Right renal pelvis (tissue), 4 donors: ENCODE measurements at places on chromosomes 16 and 17. TPM values are rescaled to one million over a fixed set of nuclear protein-coding genes. Genes with fewer than 3 reads are reported as not detected.

- no peak for DNase-seq
Observed at GRCh38 chr16:54579106-54579728, 292.6 kb upstream of the IRX3 start.

DNA sequence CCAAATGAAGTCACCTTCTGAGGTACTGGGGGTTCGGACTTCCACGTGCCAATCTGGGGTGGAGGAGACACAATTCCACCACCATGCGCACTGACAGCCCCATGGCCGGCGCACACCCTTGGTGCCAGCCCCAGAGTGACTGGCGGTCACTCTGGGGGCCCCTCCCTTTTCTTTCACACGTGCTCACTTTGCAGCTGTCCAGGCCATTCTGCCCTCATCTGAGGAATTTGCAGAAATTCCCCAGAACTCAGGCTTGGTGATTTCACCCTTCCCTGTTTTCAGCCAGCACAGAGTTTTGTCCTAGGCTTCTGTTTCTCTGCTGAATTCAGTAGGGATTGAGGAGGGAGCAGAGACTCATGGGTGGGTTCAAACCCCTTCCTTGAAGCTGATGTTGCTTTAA lies 54.8 kb downstream of the CDRT4 start:
- no peak for DNase-seq

GRCh38 chr16:68069511-68070248 lies 15.5 kb upstream of the NFATC3 start:
- no peak for DNase-seq

GRCh38 chr17:69335058-69335457 lies 8.1 kb upstream of the ABCA5 start:
- DNase-seq: no peak

GRCh38 chr17:27318633-27319032 lies 24.7 kb downstream of the WSB1 start:
- no peak for DNase-seq

- DNase-seq: no peak
Observed at GRCh38 chr17:9205520-9206409, 184.5 kb downstream of the NTN1 start.

GRCh38 chr16:13873835-13874438 lies 46.0 kb upstream of the ERCC4 start:
- peak; percentile 43 for DNase-seq

GRCh38 chr16:9465161-9465560 lies 373.7 kb downstream of the HAPSTR1 start:
- no peak for DNase-seq

GRCh38 chr17:59962739-59963318 lies 1.7 kb downstream of the RNFT1 start:
- no peak for DNase-seq

- DNase-seq: no peak
Observed at GRCh38 chr17:17363638-17364337, 60.6 kb downstream of the NT5M start.

DNA sequence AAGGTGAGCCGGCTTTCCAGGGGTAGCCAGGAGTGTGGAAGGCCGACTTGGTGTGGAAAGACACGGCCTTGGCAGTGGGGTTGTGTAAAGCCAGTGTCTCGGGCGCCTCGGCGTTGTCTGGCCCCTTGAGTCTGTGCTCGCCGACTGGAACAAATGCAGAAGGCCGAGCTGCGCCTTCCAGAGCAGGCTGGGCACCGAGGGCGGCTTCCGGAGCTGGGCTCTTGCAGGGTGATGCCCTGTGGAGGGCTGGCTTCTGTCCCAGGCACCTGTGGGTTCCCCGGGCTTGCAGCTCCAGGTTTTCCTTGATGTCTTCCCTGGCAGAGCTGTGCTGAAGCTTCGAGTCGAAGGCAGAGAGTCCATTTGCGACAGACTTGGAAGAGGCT lies 8.0 kb downstream of the ZNF750 start:
- no peak for DNase-seq

DNA sequence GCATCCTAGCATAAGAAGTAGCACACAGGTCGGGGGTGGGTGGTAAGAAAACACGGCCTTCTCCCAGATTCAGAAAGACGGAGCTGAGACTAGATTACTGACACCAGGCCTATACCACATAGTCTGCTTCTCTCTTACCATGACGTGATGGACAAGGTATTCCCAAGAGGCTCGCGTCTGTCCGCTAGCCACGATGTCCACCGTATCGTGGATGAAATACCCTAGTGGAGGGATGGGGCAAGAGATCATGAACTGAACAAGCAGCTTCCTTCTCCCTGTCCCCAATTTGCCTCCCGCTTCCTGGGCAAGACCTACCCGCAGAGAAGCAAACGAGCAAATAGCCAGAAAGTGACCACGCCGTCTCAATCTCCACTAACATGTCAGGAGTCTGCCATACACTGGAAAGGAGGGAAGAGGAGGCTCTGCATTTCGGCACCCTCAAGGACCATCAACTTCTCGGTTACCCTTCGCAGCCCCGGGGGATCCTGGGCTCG lies 820 bp downstream of the TLCD1 start:
- no peak for DNase-seq

The TBX21 gene
- 0.05 TPM for polyA plus RNA-seq

GRCh38 chr17:50684288-50684611 lies 23.5 kb downstream of the ANKRD40 start:
- no peak for DNase-seq

DNA sequence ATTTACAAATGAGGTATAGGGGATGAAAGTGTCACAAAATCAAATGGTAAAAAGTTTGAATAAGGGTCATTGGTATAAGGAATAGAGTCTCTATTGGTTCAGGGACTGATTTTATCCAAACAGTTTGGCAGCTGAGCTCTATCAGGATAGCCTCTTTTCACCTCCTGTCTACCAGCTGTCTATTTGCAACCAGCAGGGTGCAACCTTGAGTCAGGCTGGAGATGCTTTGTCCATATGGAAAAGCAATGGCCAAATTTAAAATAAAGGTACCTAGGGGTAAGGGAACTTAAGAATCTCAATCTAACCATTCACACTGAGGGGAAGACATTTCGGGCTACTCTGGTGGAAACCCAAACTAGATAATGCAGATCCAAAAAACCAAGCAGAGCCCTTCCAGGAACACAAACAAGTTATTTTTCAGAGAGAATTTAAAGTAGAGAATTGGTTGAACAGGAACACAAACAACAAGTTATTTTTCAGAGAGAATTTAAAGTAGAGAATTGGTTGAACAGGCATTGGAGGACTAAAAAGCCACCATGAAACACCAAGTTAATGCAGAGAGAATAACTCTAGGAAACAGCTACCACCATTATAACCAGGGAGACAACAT lies 12.6 kb upstream of the CA10 start:
- no peak for DNase-seq

GRCh38 chr16:10594312-10594950 lies 14.0 kb upstream of the EMP2 start:
- DNase-seq: no peak

DNA sequence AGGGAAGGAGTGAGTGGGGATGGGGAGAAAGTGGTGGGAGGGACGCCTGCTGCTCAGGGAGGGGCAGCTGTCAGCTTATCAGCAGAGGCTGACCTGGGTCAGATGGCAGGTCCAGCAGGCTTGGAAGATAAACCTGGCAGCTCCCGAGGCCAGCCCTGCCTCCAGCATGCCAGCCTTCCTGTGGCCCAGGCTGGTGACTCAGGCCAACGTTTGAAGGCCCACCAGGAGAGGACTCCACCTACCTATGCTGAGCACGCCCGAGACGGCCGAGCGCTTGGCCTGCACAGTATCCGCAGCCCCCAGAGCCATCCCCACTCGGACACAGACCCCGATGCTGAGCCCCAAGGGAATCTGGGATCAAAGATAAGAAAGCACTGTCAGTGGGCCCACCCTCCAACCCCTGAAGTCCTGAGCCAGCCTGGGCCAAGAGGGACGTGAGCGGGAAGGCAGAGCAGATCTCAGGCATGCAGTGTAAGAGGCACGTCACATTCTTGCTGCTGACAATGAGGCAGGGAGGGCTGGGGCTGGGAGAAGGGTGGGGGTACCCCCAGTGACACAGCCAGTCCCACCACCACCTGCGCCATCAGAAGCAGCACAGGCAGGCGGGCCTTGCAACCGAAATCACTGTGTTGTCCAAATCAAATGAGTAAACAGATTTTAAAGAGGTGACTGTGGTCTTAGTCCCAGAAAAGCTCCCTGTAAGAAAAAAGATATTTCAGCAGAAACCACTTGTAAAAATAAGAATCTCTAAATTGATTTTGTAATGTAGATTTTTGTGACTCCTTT lies 12.4 kb downstream of the SLC47A2 start:
- no peak for DNase-seq

- no peak for DNase-seq
Observed at GRCh38 chr17:65173284-65173793, 36.2 kb downstream of the RGS9 start.

The KRT15 gene
- 2.9 TPM for polyA plus RNA-seq

- DNase-seq: no peak
Observed at GRCh38 chr17:72920513-72920912, 172.0 kb downstream of the SLC39A11 start.

DNA sequence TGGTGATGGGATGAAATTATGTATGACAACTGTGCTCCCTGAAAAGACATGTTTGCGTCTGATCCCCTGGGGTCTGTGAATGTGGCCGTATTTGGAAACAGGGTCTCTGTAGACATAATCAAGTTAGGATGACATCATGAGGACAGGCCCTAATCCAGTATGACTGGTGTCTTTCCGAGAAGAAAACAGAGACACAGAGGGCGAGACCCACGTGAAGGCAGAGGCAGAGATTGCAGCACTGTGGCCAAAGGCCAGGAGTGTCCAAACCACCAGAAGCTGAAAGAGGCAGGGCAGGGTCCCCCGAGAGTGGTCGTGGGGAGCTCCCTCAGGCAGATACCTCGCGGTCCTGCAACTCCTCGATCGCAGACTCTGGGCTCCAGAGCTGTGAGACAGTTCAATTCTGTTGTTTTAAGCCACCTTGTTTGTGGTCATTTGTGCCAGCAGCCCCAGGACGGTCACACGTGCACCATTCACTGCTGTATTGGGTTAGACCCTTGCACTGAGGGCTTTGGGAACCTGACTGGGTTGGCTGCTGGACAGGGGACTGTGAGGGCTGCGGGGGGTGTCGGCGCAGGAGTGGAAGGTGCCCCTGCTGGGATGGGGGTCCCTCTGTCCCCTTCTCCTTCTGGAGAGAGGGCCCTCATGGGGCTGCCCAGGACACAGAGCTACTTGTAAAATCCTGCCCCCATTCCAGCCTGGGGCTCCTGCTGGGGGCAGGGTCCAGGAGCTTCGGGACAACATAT lies 27.7 kb downstream of the METRNL start:
- no peak for DNase-seq

GRCh38 chr17:44010966-44011647 lies 3.7 kb downstream of the TMEM101 start:
- no peak for DNase-seq

The KIF18B gene
- 11.0 TPM for polyA plus RNA-seq

The GJD3 gene
- polyA plus RNA-seq: not detected

The STH gene
- not detected for polyA plus RNA-seq

GRCh38 chr17:45090711-45091110 lies 29.6 kb downstream of the NMT1 start:
- no peak for DNase-seq

GRCh38 chr16:844638-845350 lies 44.3 kb upstream of the GNG13 start:
- DNase-seq: no peak

DNA sequence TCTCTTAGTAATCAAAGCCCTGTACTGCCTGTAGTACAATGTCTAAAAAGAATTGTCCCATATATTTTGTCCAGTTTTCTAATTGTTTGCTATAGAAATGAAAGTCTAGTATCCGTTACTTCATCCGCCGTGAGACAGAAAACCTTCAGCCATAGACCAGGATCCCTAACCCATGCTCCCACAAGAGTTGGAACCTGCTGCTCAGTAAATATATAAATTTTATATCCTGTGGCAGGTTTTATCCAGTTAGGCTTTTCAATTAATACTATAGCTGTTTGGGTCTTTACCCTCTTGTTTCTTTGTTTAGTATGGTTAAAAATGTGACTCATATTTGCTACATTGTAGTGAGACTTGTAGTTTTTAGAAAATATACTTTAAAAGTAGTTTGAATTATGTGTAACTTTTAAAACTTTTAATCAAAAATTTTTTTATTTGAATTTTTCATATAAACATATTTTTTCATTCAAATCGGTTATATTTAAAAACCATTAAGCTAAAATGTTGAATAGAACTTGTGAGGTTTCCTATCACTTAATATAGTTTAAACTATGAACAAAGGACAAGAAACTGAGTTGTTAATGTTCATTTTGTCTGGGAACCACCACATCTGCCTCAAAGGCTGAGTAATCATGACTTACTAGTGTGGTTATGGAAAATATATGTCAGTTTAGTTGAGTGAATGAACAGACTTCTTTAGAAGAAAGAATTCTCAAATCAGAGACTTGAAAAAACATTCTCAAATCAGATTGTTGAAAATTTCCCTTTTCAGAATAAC lies 54.8 kb downstream of the VMP1 start:
- DNase-seq: no peak

DNA sequence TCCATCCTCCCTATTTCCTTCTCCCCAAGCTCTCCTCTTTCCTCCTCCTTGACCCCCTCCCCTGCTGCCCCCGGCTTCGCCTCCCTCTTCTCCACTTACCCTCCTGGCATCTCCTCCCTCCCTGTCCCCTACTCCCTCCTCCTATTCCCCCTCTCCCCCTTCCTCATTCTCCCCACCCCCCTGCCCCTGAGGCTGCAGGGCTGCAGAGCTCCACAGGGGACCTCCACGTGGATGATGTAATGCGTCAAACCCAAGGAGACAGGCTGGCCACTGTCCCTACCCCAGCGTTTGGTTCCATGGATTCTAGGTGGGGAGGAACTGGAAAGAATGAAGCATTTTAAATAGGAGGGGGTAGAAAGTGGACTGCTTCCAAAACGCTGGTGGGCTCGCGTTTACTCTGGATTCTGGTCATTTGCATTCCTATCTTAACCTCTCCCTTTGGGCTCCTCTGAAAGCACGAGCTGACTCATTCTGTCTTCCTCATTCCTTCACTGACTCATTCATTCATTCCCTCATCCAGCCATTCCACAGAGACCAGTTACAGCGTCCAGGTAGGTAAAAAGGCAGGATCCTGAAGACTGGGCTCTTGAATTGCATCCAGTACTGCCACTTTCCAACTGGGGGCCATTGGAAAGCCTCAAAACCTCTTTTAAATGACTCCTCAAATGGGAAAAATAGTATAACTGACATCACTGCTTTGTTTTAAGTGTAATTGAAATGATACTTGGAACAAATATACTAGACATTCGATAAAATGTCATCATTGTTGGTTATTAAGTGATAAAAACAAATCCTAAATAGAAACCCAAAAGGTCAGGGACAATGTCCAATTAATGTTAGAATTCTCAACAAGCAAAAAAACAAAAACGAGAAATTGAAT lies 943 bp upstream of the COTL1 start:
- no peak for DNase-seq

- no peak for DNase-seq
Observed at GRCh38 chr17:27579897-27580321, 51.1 kb upstream of the LGALS9 start.

- no peak for DNase-seq
Observed at GRCh38 chr16:11219178-11219577, 36.8 kb downstream of the SOCS1 start.

GRCh38 chr16:82991410-82991809 lies 364.6 kb downstream of the CDH13 start:
- DNase-seq: no peak
